ENCODE measurements at places on chromosomes 6 and 20. TPM values are rescaled to one million over a fixed set of nuclear protein-coding genes. Genes with fewer than 3 reads are reported as not detected.

GRCh38 chr6:158411998-158412397, 99.7 kb downstream of the TULP4 start:
- DNase-seq: no peak

- DNase-seq: no peak
Observed at GRCh38 chr6:105952772-105953690, 133.1 kb upstream of the PRDM1 start.

GRCh38 chr6:83055366-83055964, 10.2 kb downstream of the UBE3D start:
- DNase-seq: peak; percentile 38

DNA sequence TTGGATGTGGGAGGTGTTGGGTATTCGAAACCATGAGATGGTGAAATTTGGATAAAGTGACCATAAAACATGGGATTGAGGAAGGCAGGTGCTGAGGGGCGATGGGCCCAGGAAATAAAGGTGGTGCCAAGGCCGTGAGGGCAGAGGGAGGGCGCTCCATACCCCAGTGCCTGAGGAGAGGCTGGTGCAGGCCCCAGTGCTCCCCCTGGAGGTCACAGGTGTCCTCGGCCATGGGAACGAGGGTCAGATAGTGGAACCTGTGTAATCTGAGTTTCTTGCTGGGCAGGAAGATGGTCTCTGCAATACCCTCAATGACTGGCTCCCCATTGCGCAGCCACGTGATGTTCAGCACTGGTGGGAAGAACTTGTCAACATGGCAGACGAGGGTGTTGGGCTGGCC, 16.2 kb downstream of the HLA-DPB1 start:
- DNase-seq: no peak

DNA sequence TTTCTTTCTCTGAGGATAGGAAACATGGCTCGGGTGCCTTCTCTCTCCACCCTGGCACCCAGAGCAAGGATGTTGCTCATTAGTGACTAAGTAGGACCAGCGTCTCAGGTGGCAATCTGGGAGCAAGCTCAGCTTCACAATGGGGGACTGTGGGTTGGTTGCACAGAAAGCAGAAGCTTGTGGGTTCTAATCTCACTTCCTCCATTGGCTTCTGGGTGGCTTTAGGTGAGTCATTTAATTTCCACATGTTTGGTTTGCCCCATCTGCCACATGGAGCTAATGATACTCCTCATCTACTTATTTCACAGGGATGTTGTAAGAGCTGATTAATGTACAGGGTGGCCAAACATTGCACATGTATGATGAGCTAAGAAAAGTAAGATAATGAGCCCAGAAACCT, 54.8 kb upstream of the AKIRIN2 start:
- DNase-seq: peak; percentile 32

GRCh38 chr20:25340380-25340779, 50.3 kb downstream of the ABHD12 start:
- no peak for DNase-seq

GRCh38 chr6:19802656-19803055, 34.5 kb upstream of the ID4 start:
- no peak for DNase-seq

DNA sequence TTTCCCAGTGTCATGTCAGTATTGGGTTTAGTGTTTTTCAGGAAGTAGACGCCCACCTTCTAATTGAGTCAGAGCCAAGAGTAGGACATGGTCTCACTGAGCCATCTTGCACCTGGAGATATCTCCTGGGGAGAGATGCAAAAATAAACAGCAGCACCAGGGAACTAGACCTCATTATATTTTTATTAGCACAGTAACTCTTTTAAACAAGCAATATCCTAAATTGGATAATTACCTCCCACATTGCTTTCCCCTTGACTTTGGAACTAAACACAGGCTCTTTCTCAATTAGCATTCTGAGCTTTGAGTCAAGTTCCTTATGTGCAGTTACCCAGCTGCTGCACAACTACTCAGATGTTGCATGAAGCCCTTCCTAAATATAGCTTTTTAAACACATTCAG, 175.4 kb downstream of the IBTK start:
- no peak for DNase-seq

DNA sequence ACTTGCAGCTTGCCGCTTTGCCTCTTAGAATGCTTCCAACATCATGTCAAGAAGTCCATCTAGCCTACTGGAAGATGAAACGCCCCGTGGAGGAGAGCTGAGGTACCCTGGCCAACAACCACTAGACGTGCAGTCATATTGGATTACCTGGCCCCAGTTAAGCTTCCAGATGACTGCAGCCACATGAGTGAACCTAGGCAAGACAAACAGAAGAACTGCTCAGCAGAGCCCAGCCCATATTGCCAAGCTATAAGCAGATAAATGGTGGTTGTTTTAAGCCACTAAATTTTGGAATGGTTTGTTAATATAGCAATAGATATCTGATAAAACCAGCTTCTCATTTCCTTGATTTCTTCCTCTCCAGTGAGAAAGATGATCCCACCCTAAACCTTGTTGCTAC, 4.7 kb upstream of the DLK2 start:
- no peak for DNase-seq

The TRIM38 gene
- 4.7 TPM for total RNA-seq

The RAD21L1 gene
- total RNA-seq: not detected

The SDHAF4 gene
- 9.3 TPM for total RNA-seq

The ASIP gene
- total RNA-seq: 0.72 TPM

The RNF182 gene
- total RNA-seq: 1.3 TPM

The PPP1R16B gene
- total RNA-seq: 1.1 TPM

The SLC26A8 gene
- total RNA-seq: not detected

The GPLD1 gene
- 58.6 TPM for total RNA-seq
